ENCODE measurements at places on chromosomes 7 and 10. TPM values are rescaled to one million over a fixed set of nuclear protein-coding genes. Genes with fewer than 3 reads are reported as not detected.

DNA sequence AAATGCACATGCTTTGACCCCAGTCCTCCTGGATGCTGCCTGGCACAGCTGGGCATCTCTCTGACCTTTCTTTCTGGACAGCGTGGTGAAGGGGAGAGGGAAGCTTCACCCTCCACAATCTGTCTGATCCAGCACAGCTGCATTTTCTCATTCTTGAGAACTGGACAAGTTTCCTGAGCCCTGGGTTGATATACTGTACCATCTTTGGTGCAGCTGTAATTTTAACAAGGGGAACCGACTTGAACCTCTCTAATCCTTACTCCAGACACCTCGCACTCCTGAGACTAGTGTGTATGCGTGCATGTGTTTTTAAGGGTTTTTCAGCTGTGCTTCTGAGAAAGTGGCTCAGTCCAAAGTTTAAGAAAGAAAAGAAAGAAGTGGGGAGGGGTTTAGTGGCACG is 655.7 kb downstream of the INHBA start:
- no peak overlapping the region for H3K27ac ChIP-seq
- no peaks in the 10 kb centered on the region for H3K4me1 ChIP-seq
- H3K27me3 ChIP-seq, result no peaks in the 10 kb centered on the region
- no peaks in the 10 kb centered on the region for H3K36me3 ChIP-seq

Gene UTF1
- total RNA-seq, result not detected

DNA sequence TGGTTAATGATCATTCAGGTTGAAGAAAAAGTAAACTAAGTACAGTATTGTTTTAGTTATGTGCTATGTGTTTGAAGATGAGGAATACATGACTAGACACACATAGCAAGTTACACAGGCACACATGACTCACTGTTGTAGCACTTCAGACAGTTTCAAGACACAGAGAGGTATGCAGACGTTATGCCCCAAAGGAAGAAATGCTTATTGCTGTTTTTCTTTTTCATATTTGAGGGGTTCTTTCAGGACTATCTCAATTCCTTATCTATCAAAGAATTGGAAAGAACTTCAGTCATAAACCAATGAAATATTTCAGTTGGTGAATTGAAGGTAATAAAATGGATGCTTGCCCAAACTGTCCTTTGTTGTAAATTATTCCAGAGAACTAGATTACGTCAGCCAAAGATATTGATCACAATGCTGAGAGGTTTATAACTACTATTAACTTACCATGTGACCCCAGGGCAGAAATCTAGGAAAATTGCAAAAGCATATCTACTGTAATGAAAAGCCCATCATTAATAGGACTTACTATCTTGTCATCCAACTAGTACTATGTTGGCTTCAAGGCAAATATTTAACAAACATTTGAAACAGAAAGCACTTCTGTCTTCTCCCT is 61.2 kb upstream of the CAPZA2 start:
- peak overlapping the region; percentile 79 for H3K27ac ChIP-seq
- no peaks in the 10 kb centered on the region for H3K27me3 ChIP-seq
- H3K4me1 ChIP-seq, result peaks cover 65% of the 10 kb centered on the region
- DNase-seq, result peak; percentile 89

- no peaks in the 10 kb centered on the region for H3K4me1 ChIP-seq
- no peak overlapping the region for H3K4me3 ChIP-seq
- no peak for DNase-seq
- H3K36me3 ChIP-seq, result no peaks in the 10 kb centered on the region
- H3K27ac ChIP-seq, result no peak overlapping the region
- no peaks in the 10 kb centered on the region for H3K27me3 ChIP-seq
Measured at GRCh38 chr10:6336016-6336415, 133.3 kb downstream of the PFKFB3 start.

DNA sequence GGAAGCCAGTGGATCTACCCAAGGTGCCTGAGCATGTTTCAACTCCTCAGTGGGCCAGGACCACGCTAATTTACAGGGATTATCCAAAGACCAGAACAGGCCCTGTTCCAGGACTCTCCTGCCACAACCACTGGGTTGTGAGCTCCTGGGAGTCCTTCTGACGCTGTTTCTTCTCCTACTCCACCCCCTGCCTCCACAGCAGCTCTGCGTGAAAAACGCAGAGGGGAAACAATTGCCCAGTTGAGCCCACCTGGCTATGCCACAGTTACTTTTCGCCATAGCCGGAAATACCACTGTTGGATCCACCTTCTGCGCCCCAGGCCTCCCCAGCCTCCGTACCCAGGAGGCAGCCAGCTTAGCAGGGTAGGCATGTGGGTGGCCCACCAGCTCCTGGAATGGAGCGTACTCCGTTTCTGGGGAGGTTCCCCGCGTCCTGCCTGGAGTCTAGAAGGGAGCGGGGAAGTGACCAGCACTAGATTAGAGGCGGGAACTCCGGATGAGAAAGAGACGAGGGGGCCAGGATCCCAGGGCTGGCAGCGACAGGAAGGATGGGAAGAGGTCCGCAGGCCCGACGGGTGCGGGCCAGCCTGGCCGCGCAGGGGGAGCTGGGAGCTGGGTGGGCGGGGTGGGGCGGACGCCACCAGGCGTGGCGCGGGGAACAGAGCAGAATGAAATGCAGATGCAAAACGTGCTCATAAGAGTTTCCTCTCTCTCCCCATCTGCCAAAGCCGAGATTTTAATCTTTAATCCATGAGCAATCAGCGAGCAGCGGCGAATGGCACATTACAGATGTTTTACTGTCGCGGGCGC is 32.1 kb upstream of the PAX2 start:
- DNase-seq, result peak; percentile 29
- H3K4me1 ChIP-seq, result no peaks in the 10 kb centered on the region
- H3K27me3 ChIP-seq, result peaks cover 94% of the 10 kb centered on the region
- no peak overlapping the region for H3K27ac ChIP-seq
- H3K36me3 ChIP-seq, result no peaks in the 10 kb centered on the region
- H3K4me3 ChIP-seq, result no peak overlapping the region

DNA sequence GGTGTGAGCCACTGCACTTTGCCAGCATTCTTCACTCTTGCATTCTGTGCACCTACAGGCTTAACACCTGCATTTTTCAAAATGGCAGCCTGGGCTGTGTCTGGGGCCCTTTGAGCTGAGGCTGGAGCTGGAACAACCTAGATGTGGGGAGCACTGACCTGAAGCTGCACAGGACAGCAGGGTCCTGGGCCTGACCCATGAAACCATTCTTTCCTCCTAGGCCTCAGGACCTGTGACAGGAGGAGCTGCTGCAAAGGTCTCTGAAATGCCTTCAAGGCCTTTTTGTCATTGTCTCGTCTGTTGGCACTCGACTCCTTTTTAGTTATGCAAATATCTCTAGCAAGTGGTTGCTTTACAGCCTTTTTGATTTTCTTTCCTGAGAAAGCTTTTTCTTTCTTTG is 82.3 kb downstream of the INPP5A start:
- no peak overlapping the region for H3K4me3 ChIP-seq
- no peak overlapping the region for H3K27ac ChIP-seq
- H3K27me3 ChIP-seq, result no peaks in the 10 kb centered on the region
- H3K4me1 ChIP-seq, result no peaks in the 10 kb centered on the region
- H3K36me3 ChIP-seq, result no peaks in the 10 kb centered on the region
- no peak for DNase-seq

DNA sequence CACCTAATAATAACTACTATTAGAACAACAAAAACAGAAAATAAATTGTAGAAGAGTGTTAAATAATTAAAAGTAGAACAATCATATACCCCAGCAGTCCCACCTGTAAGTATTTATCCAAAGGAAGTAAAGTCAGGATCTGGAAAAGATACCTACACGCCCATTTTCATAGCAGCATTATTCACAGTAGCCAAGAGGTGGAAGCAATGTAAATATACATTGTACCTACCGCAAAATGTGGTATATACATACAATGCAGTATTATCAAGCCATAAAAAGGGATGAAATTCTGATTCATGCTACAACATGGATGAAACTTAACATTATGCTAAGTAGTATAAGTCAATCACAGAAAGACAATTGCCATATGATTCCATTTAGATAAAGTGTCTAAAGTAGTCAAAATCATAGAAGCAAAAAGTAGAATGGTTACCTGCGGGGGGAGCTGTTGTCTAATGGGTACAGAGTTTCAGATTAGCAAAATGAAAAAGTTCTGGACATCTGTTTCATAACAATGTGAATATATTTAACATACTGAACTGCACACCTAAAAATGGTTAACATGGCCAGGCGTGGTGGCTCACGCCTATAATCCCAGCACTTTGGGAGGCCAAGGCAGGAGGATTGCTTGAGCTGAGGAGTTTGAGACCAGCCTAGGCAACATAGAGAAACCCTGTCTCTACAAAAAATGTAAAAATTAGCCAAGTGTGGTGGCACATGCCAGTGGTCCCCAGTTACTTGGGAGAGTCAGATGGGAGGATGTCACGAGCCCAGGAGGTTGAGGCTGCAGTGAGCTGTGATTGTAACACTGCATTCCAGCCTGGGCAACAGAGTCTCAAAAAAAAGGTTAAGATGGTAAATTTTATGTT is 6.0 kb upstream of the TMED4 start:
- H3K27me3 ChIP-seq, result no peaks in the 10 kb centered on the region
- no peaks in the 10 kb centered on the region for H3K36me3 ChIP-seq
- no peak overlapping the region for H3K4me3 ChIP-seq
- DNase-seq, result peak; percentile 75
- H3K4me1 ChIP-seq, result no peaks in the 10 kb centered on the region
- H3K27ac ChIP-seq, result no peak overlapping the region

Gene CACNB2
- total RNA-seq, result 0.32 TPM

Gene PDGFA
- total RNA-seq, result 8.4 TPM

- H3K4me3 ChIP-seq, result no peak overlapping the region
- H3K36me3 ChIP-seq, result no peaks in the 10 kb centered on the region
- no peak for DNase-seq
- H3K27me3 ChIP-seq, result no peaks in the 10 kb centered on the region
Measured at GRCh38 chr10:85333594-85333993, 1005.2 kb downstream of the CCSER2 start.

DNA sequence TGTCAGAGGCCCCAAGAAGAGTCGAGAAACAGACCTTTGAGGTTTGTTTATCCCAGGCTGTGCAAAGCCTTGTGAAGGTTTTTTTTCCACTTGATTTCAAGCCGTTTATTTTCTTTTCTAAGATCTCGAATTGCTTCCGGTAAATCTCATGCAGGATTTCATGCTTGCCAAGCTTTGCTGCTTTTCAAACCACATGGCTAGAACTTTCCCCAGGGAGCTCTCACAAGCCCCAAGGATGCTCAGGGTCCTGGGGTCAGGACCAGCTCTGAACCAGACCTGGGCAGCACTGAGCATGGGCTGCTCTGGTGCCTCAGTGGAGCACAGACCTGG is 48.0 kb upstream of the AQP1 start:
- no peak overlapping the region for H3K27ac ChIP-seq
- H3K4me3 ChIP-seq, result no peak overlapping the region
- H3K36me3 ChIP-seq, result no peaks in the 10 kb centered on the region
- H3K27me3 ChIP-seq, result no peaks in the 10 kb centered on the region
- no peak for DNase-seq

DNA sequence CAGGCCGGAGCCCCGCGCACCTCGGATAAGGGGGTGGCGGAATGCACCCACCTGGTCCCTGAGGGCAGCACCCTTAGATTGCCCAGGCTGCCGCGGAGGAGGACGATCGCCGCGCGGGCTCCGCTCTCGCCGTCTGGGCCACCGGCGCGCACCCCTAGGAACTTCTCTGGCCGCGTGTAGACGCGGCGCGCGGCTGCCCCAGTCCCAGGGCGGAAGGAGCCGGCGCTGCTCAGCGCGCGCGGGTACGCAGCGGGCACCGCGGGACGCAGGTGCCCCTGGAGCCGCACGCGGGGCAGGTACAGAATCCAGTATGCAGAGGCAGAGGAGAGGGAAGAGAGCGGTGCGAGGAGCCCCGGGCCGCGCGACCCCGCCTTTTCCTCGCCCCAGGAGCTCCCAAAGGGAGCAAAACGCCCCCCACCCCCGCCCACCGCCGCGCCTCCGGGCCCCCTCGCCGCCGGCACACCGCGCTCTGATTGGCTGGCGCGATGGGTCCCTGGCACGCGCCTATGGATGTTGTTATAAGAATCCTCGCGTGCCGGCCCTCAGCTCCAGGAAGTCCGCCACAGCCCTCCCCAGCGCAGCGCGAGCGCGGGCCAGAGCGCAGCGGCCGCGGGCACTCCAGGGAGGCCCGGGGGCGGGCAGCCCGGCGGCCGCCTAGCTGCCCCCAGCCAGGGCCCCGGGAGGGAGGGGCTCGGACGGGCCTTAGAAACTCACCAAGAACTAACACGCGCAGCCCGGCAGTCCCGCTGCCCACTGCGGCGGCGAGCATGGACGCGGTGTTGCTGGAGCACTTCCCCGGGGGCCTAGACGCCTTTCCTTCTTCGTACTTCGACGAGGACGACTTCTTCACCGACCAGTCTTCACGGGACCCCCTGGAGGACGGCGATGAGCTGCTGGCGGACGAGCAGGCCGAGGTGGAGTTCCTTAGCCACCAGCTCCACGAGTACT is at the start of gene PTF1A:
Gene PTF1A (plus strand): TSS at position 549 of the 948 bp plus-strand sequence. CDS start 219 bp downstream, at position 768.
- H3K27ac ChIP-seq, result no peak within 1 kb of the TSS
- H3K36me3 ChIP-seq, result no peaks in the 10 kb centered on the region
- H3K27me3 ChIP-seq, result peaks cover 48% of the 10 kb centered on the region
- no peaks in the 10 kb centered on the region for H3K4me1 ChIP-seq

DNA sequence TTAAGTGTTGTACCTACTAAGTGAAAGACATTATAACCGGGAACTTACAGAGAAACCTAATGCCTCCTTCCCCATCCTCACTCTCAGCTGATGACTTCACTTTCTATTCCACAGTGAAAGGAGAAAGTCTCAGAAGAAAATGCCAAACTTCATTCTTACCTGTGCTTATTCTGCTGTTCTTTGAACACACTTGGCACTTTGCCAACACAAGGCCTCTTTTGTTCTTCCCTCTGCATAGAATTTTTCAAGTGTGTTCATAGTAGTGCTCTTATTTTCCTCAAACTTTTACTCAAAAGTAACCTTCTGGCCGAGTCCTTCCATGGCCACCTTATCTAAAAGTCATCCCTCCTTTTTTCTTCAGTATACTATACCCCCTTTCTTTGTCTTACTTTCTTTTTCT is 59.4 kb upstream of the ETV1 start:
- DNase-seq, result no peak
- no peaks in the 10 kb centered on the region for H3K27me3 ChIP-seq
- H3K27ac ChIP-seq, result no peak overlapping the region
- H3K36me3 ChIP-seq, result no peaks in the 10 kb centered on the region
- H3K4me1 ChIP-seq, result no peaks in the 10 kb centered on the region

DNA sequence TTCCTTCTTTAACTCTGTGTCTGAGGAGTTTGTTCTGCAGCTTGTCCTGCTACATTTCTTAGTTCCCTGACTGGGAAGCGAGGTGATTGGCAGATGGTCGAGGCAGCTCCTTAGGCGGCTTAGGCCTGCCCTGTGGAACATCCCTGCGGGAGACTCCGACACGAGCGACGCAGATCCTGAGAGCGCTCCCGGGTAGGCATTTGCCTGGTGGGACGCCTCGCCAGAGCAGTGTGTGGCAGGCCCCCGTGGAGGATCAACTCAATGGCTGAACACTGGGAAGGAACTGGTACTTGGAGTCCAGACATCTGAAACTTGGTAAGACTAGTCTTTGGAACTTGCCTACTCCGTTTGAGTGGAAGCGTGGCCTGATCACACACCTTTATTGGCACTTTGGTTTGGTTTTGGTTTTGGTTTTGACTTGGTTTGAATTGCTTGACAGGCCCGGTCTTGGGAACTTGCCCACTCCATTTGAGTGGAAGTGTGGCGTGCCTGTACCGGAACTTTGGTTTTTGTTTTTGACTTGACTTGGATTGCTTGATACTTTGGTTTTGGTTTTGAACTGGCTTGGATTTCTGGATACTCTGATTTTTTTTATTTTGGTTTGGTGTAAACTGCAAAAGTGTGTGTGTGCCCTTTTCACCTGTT is 42.6 kb downstream of the MAP3K8 start:
- DNase-seq, result no peak
- H3K36me3 ChIP-seq, result no peaks in the 10 kb centered on the region
- H3K27me3 ChIP-seq, result no peaks in the 10 kb centered on the region
- no peaks in the 10 kb centered on the region for H3K4me1 ChIP-seq
- no peak overlapping the region for H3K27ac ChIP-seq

Measured in GM23248 (cell line).